A549 (cell line): ENCODE measurements at places on chromosomes 6 and 20. TPM values are rescaled to one million over a fixed set of nuclear protein-coding genes. Genes with fewer than 3 reads are reported as not detected.
A peak's percentile ranks its signal among the peaks of the same experiment; 100 is the strongest.

GRCh38 chr20:2631228-2631627 is 21.2 kb upstream of the NOP56 start:
- DNase-seq: no peak

DNA sequence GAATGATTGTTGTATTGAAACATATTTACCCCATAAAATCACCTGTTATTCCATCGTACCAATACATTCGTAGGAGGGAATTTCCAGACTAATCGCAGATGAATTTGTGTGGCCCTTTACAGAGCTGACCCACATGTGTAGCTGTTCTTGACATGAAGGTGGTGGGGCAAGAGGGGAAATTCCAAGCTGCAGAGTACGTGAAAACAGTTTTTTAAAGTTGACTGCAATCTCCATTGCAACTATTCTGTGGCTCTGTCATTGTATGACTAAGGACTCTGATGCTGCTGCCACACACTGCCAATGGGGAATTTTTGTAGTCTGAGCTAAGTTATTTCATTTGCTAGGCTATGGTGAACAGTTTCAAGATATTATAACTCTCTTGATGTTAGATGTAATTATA is 46.4 kb upstream of the ADTRP start:
- DNase-seq: no peak

DNA sequence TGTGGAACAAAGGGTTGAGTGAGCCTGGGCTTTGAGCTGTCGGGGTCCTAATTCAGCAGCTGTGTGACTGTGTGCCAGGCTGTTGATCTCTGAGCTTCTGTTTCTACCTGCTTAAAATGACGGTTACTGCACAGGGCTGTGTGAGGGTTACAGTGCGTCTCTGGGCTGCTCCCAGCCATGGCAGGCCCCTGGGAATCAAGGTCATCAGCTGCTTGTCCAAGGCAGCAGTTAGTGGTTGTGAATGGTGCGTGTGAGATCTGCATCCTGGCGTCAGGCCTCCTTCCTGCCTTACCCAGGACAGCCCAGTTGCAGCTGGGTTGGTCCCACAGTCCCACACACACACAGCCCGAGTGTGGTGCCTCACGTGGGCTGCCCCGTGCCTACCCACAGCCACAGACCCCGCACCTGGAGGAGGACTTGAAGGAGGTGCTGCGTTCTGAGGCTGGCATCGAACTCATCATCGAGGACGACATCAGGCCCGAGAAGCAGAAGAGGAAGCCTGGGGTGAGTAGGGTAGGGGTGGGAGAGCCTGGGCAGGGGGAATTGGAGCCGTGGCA is 15.6 kb downstream of the GTSF1L start:
- no peak for DNase-seq

GRCh38 chr6:33390767-33391277 is 801 bp upstream of the KIFC1 start:
- DNase-seq: no peak

DNA sequence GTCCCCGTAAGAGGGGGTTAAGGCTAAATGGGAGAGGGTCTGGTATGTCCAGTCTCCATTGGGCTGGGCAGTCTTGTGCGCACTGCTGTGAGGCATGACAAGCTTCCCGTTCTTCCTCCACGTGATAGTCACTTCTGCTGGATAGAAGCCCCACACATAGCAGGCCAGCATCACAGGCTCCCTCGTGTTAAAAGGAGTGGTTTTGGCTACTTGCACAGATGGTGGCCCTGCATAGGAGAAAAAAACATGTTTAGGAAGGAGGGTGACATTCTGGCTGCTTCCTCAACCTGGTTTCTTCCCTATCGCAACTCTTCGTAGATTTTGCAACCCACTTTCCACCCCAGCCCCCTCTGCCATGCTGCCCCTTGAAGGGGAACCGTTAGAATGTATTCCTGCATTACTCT is 3.6 kb downstream of the HLA-DMB start:
- no peak for DNase-seq

- peak; percentile 21 for DNase-seq
Measured at GRCh38 chr6:37099442-37099841, 70.5 kb upstream of the PIM1 start.

GRCh38 chr6:132391391-132392269 is 9.6 kb downstream of the MOXD1 start:
- no peak for DNase-seq

DNA sequence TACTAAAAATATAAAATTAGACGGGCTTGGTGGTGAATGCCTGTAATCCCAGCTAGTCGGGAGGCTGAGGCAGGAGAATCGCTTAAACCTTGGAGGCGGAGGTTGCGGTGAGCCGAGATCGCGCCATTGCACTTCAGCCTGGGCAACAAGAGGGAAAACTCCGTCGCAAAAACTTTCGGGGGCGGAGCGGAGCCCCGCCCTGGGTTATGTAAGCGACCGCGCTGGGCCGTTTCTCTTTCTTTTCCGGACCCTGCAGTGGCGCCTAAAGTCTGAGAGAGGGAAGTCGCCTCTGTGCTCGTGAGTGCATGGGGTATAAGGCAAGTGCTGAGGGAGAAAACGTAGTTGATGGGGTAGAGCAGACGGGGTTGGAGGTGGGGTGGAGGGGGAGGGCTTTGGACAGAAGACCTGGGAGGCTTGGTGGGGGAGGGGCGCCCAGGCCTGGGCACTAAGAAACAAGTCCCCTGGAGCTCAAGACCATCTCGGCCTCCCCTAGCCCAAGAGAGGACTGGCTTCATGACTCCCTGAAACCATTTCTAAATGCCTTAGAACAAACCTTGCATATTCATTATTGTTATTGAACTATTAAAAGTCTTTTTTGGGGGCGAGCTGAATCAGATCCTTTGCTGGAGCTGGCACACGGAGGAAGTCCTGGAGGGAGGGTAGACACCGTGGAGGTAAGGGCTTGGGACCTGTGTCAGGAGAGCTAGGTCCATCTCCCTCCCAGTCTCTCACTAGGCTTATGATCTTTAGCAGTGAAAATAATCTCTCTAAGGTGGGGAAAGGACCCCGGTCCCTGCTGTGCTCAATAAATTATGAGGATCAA is 2.7 kb upstream of the MICA start:
- peak; percentile 44 for DNase-seq

- no peak for DNase-seq
Measured at GRCh38 chr20:57500962-57501361, 24.0 kb downstream of the CTCFL start.

- peak; percentile 36 for DNase-seq
Measured at GRCh38 chr6:41191569-41191968, 9.4 kb downstream of the TREML2 start.

- no peak for DNase-seq
Measured at GRCh38 chr6:138654715-138655634, 118.6 kb upstream of the CCDC28A start.

GRCh38 chr20:32056708-32057483 is 4.9 kb downstream of the HCK start:
- no peak for DNase-seq

DNA sequence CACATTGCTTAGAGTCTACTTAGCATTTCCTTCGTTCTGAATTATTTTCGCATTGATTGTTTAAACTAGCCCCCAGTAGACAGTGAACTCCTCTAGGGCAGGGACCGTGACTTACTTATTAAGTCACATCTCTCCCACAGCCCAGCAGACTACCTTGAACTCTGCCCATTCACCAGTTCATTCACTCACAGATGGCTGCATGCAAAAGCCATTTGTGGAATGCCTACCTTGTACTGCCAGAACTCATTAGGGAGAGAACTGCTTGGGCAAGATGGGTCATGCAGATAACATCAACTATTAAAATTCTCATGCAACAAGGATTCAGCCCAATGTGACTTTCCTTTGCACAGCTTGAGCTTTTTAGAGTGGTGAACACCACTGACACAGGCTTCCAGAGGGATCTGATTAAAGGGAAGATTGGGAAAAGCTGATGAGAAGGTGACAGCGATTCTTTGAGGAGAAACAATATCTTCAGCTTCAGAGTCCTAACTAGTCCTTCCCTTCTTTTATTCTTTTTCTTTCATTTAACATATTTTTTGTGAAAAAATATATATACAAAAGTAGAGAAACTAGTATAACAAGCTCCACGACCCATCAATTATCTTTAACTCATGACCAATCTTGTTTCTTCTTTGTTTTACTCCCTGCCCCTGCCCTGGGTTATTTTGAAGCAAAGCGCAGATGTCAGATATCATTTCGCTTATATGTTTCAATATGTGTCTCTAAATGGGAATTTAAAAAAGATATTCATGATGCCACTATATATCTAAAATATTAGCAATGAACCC is 273.9 kb downstream of the CDC5L start:
- no peak for DNase-seq

- DNase-seq: no peak
Measured at GRCh38 chr6:101614774-101615173, 221.3 kb downstream of the GRIK2 start.

- no peak for DNase-seq
Measured at GRCh38 chr6:46014511-46015118, 1.0 kb downstream of the CLIC5 start.

DNA sequence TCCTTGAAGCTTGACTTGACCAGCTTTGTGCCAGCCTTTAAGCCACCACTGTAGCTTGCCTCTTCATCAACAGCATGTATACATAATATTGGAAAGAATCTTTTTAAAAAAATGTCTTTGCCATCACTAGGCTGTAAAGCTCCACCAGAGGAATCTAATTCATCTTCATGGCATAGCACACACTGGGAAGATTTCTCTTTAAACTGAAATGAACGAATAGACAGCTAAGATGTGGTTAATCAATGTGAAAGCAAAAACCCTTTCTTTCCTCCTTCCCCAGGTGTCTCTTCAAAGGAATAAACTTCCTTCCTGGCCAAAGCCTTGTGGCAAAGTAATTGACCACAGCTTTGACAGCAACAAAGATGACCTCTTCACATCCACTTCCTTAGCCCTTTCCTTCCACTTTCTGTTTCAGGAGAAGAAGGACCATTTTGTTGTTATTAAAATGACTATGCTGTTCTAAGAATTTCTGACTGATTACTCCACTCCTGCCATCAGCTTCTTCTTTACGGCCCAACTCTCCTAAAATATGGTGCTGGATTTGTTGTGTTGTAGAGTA is 428.7 kb upstream of the SOX4 start:
- DNase-seq: no peak

DNA sequence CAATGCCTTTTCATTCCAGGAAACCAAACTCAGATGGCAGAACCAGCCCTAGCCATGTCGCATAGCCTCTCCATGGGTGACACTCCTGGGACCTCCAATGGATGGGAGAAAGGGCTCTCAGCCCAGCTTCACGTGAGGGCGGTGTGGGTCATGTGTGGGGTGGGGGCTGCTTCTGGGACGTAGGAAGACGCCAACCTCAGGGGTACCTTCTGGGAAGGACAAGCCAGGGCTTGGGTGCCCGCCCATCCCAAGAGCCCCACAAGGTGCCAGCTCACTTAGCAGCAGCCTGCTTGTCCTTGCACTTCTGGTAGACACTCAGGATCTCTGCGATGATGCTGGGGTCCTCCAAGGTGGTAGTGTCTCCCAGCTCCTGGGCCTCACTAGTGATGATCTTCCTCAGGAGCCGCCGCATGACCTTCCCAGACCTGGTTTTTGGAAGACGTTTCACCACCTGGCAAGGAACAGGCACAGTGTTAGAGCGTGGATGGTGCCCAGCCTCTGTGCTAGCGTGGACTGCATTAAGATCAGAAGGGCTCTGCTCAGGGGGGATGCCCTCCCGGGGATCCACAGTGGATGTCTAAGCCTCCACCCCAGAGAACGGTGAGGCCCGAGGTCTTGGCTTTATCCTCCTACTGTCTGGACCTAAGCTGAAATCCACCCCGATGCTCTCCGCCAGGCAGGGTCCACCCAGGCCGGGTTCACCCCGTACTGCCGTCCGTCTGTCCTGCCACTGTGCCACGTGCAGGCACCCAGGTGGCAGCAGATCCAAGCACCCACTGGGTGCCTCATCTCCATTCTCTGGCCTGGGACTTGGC is 15.1 kb upstream of the APMAP start:
- no peak for DNase-seq

GRCh38 chr6:74650668-74651067 is 555.2 kb downstream of the COL12A1 start:
- no peak for DNase-seq

DNA sequence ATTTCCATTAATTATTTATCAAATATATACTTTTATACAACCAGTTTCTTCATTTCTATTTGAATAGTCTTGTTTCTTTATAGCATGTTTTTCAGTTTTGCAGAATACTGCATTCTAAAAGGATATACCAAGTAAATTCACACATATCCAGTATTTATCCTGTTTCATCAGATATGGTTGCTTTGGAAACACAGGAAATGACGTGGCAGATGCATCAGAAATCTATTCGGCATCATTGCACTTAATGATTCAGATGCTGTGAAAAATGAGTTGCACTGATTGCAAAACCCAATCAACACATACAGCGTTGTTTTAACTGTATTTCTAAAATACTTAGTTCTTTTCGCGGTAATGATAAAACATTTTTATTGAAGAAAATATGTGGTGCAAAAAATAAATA is 594.9 kb downstream of the CDH26 start:
- DNase-seq: no peak

GRCh38 chr6:57027301-57027700 is 19.2 kb upstream of the KIAA1586 start:
- no peak for DNase-seq

FHL5 gene
- not detected in 3 replicates for polyA plus RNA-seq

MOXD1 gene
- 2.4 to 3.0 TPM (median 2.6 TPM) in 3 replicates for polyA plus RNA-seq

SLC22A1 gene
- 1.6 to 2.1 TPM (median 1.7 TPM) in 3 replicates for polyA plus RNA-seq
